HS-5 (cell line): ENCODE measurements at places on chromosomes 2 and 18.
A peak's percentile ranks its signal among the peaks of the same experiment; 100 is the strongest.

DNA sequence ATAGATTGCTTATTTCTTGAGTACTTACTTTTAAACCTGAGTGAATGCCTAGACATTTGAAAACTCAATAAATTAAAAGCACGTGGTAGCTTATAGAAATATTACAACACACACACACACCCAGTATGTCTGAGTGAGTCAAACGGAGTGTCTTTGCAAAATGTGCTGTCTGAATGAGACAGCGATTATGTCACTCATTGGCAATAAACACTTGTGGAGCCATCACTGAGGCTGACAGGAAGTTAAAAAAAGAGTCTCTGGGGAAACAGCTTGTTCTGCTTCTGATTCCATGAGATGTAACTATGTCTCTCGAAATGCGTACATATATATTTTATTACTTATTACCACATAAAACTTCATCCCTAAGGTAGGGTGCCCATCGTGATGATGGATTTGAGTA, 22.3 kb upstream of the VPS4B start:
- DNase-seq = peak; percentile 59

GRCh38 chr2:45637440-45637839, 14.0 kb upstream of the PRKCE start:
- no peak for DNase-seq

DNA sequence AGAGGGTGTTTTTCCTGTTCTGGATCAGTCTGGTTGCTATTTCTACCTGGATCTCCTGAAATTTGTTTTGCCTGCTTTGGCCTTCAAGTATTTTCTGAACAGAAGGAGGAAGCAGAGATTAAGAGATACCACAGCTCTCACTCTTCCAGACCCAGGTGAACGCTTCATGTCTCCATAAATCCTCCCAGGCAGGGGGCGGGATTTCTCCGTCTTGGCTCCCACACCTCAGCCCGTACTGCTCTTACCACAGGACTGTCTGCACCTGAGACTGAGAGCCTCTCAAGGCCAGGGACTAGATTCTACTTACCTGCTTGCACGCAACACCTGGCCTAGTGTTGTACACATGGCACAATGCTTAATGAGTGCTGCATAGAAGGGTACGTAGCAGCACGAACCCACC, 59.9 kb upstream of the LRPPRC start:
- no peak for DNase-seq

- DNase-seq = no peak
These were observed 122.0 kb upstream of the APCDD1 start for GRCh38 chr18:10332452-10332851.

- no peak for DNase-seq
These were observed 4.9 kb upstream of the PHLPP1 start for GRCh38 chr18:62710417-62710816.

DNA sequence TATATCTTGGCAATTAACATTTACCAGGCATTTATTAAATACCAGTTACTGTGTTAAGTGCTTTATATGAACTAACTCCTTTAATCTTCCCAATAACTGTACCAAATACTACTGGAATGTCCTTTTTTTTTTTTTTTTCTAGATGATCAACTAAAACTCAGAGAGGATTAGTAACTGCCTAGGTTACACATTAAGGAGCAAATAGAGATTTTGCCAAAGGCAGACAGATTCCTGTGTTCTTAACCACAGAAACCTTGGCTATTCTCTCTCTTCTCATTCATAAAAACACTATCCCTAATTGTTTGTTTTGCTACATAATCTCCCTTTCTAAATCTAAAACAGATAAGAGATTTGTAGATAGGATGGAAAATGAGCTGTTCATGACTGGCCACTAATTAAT, 13.3 kb downstream of the DHX57 start:
- no peak for DNase-seq

DNA sequence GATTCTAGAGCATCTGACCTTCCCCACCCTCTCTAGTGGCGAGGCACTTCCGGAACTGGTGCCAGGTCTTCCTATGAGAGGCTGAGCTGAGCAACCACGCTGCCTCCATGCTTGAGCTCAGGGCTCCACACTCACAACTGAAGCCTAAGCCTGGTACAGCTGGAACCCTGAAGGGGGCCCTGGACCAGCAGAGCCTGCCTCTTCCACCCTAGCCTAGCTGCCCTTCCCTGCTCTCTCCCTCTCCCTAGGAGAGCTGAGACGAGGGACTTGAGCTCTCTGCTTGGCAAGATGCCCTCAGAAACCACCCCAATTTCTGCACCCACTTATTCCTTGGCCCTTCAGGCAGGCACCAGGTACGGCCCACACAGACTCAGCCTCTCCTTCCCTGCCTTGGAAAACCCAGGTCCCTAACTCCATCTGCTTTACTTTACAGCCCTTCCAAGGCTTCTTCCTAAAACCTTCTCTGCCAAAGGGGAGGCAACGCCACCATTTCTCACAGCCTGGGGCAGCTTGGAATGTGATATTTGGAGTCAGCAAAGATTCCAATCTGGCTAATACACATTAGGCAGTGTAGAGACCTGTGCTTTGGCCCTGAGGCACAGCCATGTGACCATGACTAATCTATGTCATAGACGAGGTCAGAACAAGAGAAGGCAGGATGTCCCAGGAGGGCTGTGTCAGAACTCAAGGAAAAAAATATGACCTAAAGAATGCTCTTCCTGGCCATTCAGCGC, 18.8 kb downstream of the COX7A2L start:
- peak; percentile 86 for DNase-seq

DNA sequence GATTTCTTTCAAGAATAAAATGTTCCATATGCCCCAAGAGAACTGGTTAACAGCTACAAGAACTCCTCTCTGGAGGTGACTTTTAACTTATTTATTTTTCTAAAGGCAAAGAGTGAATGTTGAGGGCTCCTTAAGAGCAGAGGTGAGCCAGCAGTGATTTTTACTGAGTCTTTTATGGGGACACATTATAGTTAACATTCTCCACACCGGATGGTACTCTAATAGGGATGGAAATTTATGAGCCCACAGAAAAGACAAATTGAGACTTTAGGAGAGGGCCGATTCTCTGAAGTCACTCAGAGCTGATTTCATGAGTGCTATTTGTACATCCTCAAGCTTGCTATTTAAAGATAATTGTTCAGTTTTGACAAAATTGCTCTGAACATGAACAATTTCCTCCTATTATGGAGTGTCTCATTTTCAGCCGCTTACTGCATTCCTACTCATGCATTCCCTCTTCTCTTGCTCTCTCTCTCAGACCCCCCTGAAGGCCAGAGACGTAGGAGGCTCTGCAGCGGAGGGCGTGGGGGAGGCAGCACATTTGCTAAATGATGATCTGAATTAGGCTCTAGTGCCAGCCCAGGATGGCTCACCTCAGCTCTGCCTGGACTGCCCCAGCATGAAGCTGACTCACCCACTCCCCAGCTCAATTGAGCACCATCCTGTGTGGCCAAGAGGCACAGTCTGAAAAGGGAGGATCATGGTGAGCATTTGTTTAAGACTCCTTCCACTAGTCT, 5.9 kb upstream of the RPL37A start:
- peak; percentile 74 for DNase-seq

DNA sequence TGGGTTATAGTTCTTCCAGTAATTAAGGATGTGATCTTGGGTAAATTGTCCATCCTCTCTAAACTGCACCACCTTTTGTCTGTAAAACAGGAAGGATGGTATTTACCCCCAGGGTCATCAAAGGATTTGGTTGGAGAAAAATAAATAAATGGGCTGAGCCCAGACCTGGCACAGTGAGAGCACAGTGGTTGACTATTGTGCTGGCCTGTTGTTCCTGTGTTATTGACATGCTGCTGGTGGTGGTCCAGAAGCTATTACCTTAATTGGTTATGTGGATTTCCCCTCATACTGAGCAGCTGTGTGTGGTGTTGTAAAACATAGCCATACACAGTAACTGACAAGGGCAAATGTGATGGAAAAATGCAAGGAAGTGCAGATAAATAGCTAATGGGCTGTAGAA, 746 bp upstream of the IL37 start:
- no peak for DNase-seq
